ENCODE measurements at places on chromosomes 6 and 20. TPM values are rescaled to one million over a fixed set of nuclear protein-coding genes. Genes with fewer than 3 reads are reported as not detected.

The MUC21 gene
- not detected for total RNA-seq

The MTRF1L gene
- total RNA-seq: 15.7 TPM

The SLC22A23 gene
- 0.16 TPM for total RNA-seq

The PDE7B gene
- 0.58 TPM for total RNA-seq

The KCNS1 gene
- 0.54 TPM for total RNA-seq

The IMPG1 gene
- total RNA-seq: not detected

The EMILIN3 gene
- not detected for total RNA-seq

The UNC5CL gene
- total RNA-seq: 2.6 TPM

The CENPW gene
- total RNA-seq: 65.8 TPM

The GNMT gene
- 0.25 TPM for total RNA-seq

The CAGE1 gene
- 0.11 TPM for total RNA-seq

The TFAP2B gene
- not detected for total RNA-seq

The APOM gene
- total RNA-seq: 4.4 TPM

The ZFP57 gene
- not detected for total RNA-seq

Measured in activated CD8-positive, alpha-beta T cell treated with anti-CD3 and anti-CD28 coated beads for 36 hours (primary cell).